Cardiac septum (tissue), 1 donor: ENCODE measurements at places on chromosomes 2 and 18. TPM values are rescaled to one million over a fixed set of nuclear protein-coding genes. Genes with fewer than 3 reads are reported as not detected.

CRYBA2 gene
- not detected for total RNA-seq

PRSS56 gene
- total RNA-seq: not detected

TXNL1 gene
- 68.3 TPM for total RNA-seq

SPATA3 gene
- total RNA-seq: not detected

FECH gene
- total RNA-seq: 39.5 TPM
